Activated naive CD8-positive, alpha-beta T cell treated with anti-CD3 and anti-CD28 coated beads for 36 hours (primary cell): ENCODE measurements at places on chromosomes 2 and 18. TPM values are rescaled to one million over a fixed set of nuclear protein-coding genes. Genes with fewer than 3 reads are reported as not detected.

Gene CCDC150
- total RNA-seq: 9.4 TPM

Gene DPYSL5
- total RNA-seq: not detected

Gene BOLL
- total RNA-seq: not detected

Gene DSC3
- 0.46 TPM for total RNA-seq

Gene COX5B
- 225 TPM for total RNA-seq

Gene SH3RF3
- 2.5 TPM for total RNA-seq

Gene EFEMP1
- total RNA-seq: not detected

Gene MAB21L4
- not detected for total RNA-seq

Gene MOGAT1
- total RNA-seq: not detected

Gene SETBP1
- total RNA-seq: 3.9 TPM

DNA sequence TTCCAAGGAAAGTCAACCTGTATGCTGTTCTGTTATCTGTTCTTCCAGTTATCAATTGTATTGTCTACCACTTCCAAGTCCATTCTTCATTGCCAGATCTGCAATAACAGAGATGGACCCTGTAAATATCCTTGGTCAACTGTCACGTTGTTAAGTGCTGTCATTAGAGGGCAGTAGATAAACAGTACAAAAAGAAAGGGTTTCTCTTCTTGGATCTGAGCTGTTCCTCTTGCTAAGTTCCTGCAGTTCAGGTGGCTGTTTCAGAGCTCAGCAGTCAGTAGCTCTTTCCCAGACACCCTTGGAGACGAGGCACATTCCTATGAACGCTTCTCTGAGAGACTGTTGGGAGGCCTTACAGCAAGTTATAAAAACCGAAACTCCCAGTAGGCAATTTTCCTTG lies 957.1 kb upstream of the CHAC2 start:
- DNase-seq: no peak

DNA sequence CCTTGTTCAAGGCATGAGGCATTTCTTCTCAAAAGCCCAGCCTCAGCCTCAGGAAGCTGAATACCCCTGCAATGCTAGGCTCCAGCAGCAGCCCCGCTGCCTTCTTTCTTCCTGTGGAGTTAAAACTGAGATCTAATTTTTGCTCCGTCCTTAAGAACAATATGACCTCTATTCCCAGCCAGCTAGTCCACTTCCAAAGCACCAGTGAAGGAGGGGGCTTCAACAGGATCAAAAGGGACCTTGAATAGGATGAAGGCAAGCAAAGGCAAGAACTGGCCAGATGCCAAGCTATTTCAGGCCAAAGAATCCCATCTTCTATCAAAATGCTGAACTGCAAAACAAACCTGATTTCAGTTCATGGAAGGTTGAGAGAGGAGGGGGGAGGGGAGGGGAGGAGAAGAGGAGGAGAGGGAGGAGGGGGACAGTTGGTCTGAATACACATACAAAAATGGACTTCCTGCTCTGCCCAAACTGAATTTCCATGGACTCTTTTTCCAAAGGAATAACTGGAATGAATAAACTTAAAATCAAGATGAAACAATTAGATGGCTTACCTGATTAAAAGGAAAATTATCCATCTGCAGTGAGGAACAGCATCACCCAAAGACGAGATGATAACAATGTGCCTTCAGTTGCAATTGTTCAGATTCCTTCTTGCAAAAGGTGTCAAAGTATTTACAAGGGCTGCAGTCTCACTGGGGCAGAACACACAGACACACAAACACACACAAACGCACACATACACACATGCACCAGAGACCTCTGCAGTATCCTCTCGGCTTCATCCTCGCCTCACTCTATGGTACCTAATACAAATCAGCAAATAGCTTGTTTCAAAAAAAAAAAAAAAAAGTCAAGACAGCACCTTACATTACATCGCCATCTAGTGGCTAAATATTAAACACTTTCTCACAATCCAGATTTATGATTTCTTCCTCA lies at the start of gene SCN1A:
SCN1A (minus strand) TSS at position 804 of the 939 bp plus-strand sequence. CDS start 54,399 bp downstream, outside the sequence.
- no peak for DNase-seq

GRCh38 chr18:21741562-21742314 lies 1.1 kb downstream of the MIB1 start:
- DNase-seq: no peak

DNA sequence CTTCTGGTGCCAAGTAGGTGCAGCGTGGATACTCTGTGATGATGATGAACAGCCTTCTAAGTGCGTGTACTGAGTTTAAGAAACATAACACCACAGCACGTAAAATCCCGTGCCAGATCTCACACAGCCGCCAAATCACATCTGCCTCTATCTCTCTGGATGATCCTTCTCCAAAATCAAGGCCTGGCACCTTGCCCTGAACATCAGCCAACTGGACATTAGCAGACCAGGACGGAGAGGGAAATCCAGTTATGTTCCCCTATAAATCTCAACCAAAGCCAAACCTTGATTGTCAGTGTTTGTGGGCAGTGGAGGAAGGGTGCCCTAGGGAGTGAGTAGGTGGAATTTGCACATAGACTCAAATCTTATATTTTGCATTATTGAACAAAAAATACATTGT lies 164.3 kb downstream of the MIB1 start:
- no peak for DNase-seq

DNA sequence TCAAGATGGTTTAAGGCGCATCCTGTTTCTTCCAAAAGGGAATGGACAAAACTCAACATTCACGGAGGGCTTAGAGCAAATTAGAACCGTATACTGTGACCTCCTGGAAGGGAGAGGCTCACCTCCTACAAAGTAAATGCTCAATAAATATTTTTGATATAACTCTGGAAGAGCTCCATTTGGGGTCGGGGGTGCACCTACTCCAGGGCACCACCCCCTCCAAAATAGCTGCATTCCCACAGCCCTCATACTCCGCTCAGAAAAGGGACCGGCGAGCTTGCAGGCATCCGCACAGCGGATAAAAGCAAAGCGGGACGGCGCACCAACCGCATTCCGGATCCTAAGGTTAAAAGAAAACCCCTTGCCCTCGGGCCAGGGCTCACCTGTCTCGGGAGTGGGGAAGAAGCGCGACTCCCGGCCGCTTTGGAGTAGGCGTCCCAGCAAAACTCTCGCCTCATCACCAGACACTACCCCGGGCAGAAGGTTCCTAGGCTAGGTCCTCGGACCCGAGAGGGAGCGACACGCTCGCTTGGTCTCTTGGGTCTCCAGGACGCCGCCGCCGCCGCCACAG lies 378 bp downstream of the WDPCP start:
- DNase-seq: no peak

DNA sequence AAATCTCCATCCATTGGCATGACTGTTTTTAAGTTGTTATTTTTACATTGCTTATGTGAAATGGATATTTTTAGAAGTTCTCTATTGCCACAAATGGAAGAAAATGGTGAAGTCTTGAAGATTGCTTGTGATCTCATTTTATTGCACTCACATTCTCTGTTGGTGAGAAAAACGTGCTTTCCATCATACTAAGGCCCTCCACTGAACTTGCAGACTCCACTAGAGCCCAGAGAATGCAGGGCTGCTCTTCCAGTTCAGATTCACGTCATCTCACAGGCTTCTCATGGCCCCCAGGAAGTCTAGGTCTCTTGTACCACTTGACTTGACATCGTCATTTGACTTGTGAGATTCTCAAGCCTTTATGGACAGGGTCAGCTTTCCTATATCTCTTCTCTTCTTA lies 254.8 kb upstream of the COPS8 start:
- no peak for DNase-seq

DNA sequence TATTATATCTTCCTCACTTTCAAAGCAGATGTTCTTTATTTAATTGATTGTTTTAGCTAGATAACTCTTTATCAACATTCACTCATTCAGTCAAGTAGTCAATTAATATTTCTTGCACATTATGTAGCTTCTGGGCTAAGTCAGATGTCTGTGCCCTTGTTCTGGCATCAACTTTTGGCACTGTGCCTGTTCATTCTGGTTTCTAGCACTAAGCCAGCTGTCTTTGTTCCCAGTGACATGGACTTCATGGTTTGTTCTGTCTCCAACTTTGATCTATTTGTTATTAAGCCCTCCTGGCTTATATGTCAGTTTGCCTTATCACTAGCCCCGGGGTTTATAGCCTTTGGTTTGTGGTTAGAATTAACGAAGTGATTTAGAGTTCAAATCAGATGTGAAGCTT lies 247.9 kb upstream of the SYT4 start:
- no peak for DNase-seq

- no peak for DNase-seq
These were observed 774.1 kb downstream of the METTL4 start for GRCh38 chr18:1797235-1797634.

DNA sequence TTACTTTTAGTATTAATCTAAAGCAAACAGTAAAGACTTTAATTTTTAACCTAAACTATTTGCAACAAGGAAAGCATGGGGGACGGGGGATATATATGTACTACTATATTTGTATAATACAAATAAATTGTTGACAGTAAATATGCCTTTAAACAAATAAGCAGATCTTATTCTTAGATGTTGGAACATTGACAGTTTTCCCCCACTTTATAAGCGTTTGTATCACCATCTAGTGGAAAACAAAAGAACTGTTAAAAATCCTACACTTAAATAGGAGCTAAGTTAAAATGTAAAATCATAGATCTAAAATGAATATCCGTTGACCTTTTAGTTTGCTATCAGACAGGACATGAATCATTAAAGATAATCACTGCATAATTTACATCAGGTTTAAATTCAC lies 50.0 kb downstream of the RBBP8 start:
- no peak for DNase-seq

DNA sequence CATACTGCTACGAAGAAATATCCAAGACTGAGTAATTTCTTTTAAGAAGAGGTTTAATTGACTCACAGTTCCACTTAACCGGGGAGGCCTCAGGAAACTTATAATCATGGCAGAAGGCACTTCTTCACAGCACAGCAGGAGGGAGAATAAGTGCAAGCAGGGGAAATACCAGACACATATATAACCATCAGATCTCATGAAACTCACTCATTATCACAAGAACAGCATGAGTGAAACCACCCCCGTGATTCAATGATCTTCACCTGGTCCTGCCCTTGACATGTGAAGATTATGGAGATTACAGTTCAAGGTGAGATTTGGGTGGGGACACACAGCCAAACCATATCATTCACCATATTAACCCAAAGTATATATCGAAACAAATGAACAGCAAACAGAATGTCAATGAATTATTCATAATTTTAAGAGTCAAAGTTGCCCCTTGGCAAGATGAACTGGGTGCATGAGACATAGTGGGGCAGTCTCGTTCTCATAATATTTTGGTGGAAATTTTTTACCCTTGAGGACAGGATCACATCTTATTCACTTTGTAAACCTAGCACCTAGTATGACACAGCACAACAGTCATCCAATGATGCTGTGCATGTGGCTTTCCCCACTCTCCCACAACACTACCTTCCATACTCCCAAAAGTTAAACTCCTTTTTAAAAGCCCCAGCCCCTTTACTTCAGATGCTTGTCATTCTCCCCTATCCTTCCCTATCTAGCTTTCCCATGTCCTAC lies 425.3 kb downstream of the ZEB2 start:
- DNase-seq: no peak

GRCh38 chr2:9310377-9310776 lies 103.8 kb downstream of the ASAP2 start:
- DNase-seq: no peak

GRCh38 chr2:216770717-216771116 lies 75.4 kb upstream of the IGFBP5 start:
- DNase-seq: no peak

DNA sequence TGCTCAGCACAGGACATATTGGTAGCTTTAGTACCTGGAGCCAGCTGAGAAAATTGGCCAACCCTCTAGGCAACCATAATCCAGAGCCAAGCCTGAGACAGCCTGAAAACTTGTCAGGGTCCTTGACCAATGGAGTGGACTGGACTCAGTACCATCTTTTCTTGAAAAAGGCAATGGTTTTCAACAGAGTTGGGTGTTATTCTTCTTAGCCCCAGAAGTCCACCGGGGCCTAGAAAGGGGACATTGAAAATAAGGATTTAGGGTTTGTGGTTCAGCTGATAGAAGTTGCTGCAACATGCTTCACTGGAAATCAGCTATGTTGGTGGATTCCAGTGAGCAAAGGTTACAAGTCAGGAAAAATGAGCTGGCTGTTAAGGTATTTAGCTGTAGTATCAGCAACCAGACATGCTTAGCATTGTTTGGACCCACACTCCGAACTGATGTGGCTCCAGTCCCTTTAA lies 22.1 kb upstream of the CNOT11 start:
- no peak for DNase-seq

DNA sequence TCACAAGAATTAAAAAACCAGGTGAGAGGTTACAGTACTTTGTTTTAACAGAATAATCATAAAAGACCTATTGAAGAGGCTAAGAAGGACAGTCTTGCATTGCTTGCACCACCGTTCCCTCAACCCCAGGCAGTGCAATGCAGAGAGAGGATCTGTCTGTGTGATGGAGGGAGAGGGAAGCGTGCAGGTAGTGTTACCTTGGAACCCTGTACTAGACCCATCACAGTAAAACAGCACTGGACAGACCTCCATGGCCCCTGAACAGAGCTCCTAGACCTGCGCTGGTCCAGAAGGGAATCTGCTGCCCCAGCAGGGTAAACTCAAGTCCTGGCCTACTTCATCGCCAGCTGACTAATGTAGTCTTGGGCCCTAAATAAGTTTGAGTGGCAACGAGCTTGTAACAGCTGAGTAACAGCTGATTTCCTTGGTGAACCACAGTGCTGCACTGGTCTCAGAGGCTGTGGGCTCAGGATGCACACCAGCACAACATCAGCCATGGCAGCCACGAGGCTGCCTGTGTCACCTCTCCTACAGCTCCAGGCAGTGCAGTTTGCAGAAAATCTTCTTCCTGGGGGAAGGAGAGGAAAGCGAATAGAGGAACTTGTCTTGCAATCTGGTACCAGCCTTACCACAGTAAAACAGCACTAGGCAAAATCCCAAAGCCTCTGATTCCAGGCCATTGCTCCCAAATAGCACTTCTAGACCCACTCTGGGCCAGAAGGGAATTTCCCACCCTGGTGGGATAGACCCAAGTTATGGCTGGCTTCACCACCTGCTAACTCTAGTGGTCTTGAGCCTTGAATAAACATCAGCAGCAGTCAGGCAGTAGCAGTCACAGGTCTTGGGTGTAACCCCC lies 417.2 kb downstream of the CDH7 start:
- DNase-seq: no peak

DNA sequence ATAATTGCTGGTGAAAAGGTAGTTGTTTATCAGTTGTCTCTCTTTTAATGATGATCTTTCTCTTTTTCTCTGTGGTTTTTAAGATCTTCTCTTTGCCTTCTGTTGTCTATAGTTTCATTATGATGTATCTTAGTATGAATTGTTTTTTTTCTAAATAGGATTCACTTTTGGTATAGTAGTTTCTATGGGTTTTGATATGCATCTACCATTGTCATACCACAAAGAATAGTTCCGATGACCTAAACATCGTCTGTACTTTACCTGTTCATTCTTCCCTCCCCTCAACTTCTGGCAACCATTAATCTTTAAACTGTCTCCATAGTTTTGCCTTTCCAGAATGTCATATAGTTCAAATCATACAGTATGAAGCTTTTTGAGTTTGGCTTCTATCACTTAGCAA lies 19.6 kb downstream of the RDH14 start:
- DNase-seq: no peak

- DNase-seq: peak; percentile 37
These were observed 37.0 kb upstream of the GRHL1 start for GRCh38 chr2:9914384-9915065.
